ENCODE measurements at places on chromosomes 3 and 15. TPM values are rescaled to one million over a fixed set of nuclear protein-coding genes. Genes with fewer than 3 reads are reported as not detected.

The CLRN1 gene
- not detected for polyA plus RNA-seq

The GHSR gene
- polyA plus RNA-seq: not detected

- DNase-seq: no peak
Measured at GRCh38 chr15:86877171-86877631, 797.5 kb downstream of the AGBL1 start.

DNA sequence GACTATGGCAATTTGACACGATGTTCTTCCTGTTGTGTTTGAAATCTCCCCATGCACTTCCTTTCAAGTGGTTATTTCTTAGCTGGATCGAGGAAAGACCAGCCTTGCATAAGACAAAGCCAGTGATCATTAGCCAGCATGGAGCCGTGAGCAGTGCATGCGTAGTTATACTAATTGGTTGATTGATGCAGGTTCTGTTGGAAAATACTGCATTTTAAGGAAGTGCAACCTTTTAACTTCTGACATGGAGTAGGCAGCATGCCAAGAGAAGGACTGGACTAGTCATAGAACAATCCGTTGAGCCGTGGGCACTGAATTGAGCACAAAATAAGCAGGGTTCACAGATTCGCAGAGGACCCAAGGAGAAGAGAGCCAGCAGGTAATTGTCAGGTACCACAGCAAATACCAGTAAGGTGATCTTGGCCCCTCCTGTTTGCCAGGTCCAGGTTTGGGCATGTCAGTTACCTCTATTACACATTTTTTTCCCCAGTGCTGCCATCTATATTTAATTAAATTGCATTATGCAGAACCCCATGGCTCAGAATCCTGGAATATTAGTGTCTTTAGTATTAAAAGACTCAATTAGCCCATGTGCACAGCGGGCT lies 29.0 kb upstream of the BCL6 start:
- no peak for DNase-seq

The ADAMTSL3 gene
- polyA plus RNA-seq: 2.8 TPM

DNA sequence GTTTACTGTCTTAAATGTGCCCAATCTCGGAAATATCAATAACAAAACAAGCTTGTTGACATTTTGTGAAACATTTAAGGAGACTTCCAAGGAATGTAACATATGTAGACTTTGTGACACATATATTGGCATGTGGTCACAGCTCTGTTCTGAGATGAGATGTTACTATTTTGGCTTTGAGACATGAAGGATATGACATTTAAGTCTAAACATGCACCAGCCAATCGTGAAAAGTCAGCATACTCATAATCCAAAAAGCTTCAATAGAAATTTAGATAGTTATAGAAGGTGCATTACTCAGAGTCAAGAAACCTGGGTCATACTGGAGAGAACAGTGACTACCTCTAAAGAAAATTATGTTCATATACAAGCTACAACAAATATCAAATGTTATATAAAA lies 13.4 kb downstream of the COMMD2 start:
- no peak for DNase-seq

The ZNF80 gene
- 0.15 TPM for polyA plus RNA-seq

The AGTR1 gene
- polyA plus RNA-seq: 19.2 TPM

The FSIP1 gene
- 3.6 TPM for polyA plus RNA-seq

GRCh38 chr15:77575203-77575934 lies 57.3 kb downstream of the LINGO1 start:
- DNase-seq: no peak

The TRIM42 gene
- polyA plus RNA-seq: not detected

DNA sequence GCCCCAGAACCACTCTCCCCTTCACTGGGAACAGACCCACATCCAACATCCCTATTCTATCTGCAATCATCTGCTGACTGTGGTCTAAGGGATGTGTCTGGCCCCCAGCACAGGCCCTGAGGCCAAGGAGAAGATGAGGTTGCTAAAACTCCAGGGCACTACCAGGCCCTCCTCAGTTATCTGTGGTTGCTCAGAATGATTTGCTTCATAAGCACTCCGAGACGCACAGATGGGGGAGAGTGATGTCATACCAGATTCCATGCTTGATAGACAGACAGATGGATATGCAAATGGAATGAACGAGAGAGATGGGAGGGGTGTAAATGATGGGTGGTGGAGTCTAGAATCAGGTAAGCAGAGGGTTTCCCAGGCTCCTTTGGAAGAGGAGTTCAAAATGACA lies 57.8 kb downstream of the CEMIP start:
- no peak for DNase-seq

DNA sequence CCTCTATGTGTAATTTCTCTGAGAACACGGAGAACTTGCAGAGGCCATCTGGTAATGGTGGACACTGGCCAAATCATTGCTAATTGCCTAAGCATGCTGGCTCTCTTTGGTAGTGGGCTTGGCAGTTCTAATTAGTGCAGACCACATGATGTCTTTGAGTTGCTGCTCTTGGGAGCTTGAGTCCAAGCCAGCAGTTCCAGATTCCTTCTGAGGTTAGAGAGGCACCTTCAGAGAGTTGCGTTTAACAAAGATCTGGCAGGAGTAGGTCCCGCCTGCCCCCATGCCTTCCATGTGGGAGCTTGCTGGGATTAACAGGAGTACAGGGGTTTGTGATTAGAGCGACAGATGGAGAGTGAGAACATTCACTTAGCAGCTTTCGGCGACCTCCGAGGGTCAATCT lies 449.0 kb upstream of the LMCD1 start:
- no peak for DNase-seq

- DNase-seq: no peak
Measured at GRCh38 chr3:172069478-172069877, 30.1 kb downstream of the FNDC3B start.

The CACNA1D gene
- polyA plus RNA-seq: 21.9 TPM

The PDE12 gene
- 14.3 TPM for polyA plus RNA-seq

The SPATA12 gene
- 0.22 TPM for polyA plus RNA-seq

GRCh38 chr3:51386852-51387229 lies 1.8 kb downstream of the MANF start:
- DNase-seq: no peak

The COLQ gene
- polyA plus RNA-seq: 10.1 TPM

GRCh38 chr15:100898152-100898490 lies 18.5 kb downstream of the ALDH1A3 start:
- no peak for DNase-seq

DNA sequence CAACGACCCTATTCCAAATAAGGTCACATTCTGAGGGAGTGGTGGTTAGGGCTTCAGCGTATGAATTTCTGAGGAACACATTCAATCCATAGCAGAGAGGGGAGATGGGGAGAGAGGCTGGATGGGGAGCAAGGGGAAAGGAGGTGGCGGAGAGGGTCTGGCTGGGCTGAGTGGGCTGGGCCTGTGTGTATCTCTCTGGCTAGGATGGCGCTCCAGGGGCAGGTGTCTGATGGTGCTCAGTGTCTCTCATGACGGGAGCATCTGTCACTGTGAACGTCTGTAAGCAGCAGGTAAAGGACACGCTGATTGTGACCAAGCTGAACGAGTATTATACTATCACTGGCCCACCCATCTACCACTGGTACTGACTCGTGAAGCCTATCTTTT lies 159.6 kb downstream of the XXYLT1 start:
- no peak for DNase-seq

DNA sequence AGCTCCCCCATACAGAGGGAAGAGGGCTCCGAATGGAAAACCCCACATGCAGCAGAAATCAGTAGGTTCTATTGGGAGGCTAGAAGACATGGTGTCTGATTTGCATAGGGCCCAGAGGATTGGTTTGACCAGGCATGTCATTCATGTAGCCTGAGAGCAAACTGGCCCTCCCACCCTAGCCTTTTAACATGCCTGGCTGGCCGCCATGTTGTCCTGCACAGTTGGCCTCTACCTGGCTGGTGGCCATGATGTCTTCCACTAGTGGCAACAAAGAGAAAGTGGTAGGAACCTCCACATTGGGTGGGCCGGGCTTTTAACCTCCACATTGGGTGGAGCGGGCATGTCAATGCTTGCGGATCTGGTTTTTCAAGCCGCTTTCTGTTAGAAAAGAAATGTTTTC lies 312.1 kb downstream of the TAFA4 start:
- no peak for DNase-seq

The PYGO1 gene
- polyA plus RNA-seq: 20.9 TPM

DNA sequence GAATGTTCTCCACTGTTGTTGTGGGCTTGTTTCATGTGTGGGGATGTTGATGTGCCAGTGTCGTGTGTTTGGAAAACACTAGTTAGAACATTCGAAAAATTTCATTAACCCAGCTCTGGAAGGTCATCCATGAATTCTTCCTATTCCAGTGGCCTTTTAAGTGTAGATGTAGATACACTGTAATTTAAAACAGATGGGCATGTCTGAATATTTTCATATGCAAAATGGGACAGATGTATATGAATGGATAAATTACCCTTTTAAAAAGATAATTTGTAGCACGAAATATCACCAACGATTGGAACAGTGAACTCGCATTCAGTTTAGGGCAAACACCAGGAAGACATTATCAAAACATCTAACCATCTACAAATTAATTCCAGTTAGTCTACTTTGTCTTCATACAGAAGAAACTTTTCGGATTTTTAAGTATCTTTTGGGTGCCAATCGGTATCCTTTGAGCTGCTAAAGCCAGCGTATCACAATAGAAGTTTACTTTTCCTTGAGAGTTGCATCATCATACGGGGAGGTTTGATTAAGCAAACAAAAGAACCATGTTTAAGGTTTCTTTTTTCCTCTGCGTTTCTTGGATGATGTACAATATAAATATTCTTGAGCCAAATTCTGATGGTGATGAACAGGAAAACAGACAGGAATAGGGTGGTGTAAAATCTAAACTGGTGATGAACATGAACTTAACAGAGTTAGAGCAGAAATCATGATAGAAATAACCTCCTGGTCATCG lies 528.1 kb downstream of the FOXP1 start:
- no peak for DNase-seq

- DNase-seq: no peak
Measured at GRCh38 chr3:14646131-14646573, 5.4 kb upstream of the CCDC174 start.

The GUCA1C gene
- 0.52 TPM for polyA plus RNA-seq

DNA sequence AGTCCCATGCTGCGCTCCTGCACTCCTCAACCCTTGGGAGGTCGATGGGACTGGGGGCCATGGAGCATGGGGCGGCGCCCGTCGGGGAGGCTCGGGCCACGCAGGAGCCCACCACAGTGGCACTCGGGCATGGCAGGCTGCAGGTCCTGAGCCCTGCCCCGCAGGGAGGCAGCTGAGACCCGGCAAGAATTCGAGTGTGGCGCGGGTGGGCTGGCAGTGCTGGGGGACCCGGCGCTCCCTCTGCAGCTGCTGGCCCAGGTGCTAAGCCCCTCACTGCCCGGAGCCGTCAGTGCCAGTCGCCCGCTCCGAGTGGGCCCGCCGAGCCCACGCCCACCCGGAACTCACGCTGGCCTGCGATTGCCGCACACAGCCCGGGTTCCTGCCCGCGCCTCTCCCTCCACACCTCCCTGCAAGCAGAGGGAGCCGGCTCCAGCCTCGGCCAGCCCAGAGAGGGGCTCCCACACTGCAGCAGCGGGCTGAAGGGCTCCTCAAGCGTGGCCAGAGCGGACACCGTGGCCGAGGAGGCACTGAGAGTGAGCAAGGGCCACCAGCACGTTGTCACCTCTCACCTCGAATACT lies 200.3 kb downstream of the ROBO2 start:
- no peak for DNase-seq

DNA sequence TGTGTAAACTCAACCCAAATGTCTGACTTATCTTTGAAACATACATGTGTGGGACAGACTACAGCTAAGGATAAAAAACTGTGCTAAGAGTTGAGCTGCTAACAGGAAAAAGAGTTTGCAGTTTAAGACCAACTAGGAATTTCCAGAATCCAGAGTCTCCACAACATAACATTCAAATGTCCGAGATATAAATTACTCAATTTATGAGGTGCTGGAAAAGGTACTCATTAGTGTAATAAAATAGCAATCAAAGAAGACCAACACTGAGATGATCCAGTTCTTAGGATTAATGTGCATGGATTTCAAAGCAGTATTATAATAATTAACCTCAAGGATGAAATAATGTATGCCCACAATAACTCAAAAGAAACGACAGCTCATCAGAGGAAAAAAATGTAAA lies 426.5 kb upstream of the KCNMB2 start:
- no peak for DNase-seq

The EIF4E3 gene
- polyA plus RNA-seq: 13.1 TPM

The CACNA2D2 gene
- polyA plus RNA-seq: 14.6 TPM

DNA sequence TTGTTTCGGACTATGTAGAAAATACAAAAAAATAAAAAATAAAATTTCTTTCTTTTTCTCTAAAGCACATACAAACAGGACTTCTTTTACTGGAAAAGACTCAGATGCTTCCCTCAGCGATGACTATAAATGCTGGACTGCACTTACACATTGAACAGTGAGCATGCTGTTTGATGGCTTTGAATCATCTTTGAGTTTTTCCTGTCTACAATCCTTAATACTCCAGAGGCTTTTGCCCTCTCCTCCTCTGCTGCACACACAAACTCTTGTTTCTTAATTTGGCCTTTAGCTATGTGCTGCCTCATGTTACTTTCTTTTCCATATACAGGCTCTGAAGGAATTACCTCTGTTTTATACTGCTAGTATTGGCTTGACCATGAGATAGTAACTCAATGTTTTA lies 575.1 kb downstream of the EPHA3 start:
- DNase-seq: no peak

The NDUFB4 gene
- polyA plus RNA-seq: 167 TPM

- DNase-seq: no peak
Measured at GRCh38 chr15:70297465-70298058, 199.8 kb upstream of the TLE3 start.

DNA sequence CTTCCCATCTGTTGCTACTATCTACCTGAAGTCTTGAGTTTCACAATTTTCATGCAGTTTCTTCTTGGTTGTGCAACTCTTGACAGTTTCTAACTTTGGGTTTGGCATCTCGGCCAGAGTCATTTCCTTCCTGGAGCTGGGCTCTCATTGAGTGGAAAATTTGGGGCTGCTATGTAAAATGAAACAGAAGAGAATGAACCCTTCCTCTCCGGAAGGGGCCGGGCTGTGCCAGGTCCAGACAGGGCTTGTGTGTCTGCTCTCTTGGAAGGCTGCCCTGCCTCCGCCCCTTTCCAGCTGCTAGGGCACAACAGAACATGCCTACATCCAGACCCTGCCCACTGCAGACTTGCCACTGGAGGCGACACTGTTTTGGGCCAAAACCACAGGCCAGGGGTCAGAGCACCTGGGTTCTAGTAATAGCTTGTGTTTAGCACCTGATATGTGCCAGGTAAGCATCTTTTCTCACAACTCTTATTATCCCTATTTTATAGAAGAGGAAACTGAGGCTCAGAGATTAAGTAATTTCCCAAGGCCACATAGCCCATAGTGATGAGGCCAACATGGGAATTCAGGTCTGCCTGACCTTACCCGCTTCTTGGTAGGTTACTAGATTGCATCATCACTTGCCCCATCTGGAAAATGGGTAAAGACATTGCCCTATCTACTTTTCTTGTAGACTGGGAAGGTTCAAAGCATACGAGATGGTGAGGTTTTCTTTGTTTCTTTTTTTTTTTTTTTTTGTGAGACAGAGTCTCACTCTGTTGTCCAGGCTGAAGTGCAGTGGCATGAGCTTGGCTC lies 25.0 kb downstream of the IRAK2 start:
- no peak for DNase-seq

DNA sequence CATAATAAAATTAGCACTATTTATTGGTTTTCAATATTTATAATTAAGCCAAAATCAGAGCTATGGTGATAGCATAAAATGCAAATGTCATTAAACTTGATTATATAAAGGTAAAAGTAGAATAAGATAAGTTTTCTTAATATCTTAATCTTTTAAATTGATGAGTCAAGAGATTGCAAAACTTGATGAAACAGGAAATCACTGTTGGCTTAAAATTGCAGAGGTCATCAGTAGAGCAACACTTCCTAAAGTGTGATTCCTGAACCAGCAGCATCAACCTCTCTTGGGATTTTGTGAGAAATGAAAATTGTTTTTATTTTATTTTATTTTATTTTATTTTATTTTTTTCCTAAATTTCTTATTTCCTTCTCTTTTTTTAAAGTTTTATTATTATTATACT lies 226.4 kb upstream of the CTDSPL start:
- DNase-seq: no peak
